ENCODE measurements at places on chromosomes 13 and 19. TPM values are rescaled to one million over a fixed set of nuclear protein-coding genes. Genes with fewer than 3 reads are reported as not detected.
A peak's percentile ranks its signal among the peaks of the same experiment; 100 is the strongest.

DNA sequence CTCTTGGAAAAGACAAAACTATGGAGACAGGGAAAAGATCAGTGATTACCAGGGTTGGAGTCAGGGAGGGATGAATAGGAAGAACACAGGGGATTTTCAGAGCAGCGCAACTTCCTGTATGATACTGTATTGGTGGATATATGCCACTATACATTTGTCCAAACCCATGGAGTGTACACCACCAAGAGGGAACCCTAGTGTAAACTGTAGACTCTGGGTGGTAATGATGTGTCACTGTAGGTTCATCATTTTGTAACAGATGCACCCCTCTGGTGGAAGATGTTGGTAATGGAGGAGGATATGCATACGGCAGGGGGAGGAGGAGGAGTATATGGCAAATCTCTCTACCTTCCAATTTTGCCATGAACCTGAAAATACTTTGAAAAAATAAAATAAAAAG lies 68.1 kb downstream of the UFM1 start:
- DNase-seq: no peak
- H3K36me3 ChIP-seq: no peaks in the 10 kb centered on the region
- H3K4me3 ChIP-seq: no peak overlapping the region

DNA sequence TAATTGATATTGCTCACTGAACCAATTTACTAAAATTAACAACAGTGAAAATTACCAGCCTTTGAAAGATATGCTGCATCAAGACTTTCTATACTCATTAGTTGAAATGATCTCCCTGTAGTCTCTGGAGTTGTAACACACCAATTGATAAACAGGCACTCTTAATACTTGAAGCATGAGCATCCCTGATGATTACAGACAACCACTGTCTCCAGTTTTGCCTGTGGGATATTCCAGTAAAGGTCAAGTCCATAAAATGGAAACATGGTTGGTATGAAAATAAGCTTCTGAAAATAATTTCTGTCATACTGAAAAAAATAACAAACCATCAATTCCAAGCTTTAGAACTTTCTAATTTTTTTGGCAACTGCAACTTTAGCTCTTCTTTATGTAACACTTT lies 405.8 kb downstream of the SPRY2 start:
- H3K4me3 ChIP-seq: no peak overlapping the region
- DNase-seq: no peak
- no peak overlapping the region for H3K27ac ChIP-seq

The CEBPA gene
- total RNA-seq: 0.32 TPM

DNA sequence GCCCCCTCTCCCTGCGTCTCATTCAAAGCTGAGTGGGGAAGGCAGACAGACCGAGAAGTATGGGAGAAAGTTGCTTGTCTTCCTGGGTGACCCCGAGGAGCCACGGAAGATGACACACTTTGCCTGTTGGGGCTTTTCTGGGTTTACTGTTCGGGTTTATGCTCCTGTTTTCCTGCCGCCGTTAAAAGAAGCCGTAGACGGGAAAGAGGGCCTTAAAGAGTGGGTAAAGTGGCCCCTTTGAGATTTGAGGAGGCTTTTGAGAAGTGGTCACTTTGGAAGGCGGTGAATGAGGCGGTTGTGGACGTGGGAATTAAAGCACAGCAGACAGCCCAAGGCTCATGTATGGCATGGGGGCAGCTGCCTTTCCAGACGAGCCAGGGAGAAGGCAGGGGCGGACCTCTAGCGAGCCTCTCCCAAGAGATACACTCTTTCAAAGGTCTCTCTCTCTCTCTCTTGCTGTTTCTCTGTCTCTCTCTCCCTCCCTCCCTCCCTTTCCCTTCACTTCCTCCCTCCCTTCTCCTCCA lies 493 bp upstream of the LHFPL6 start:
- no peaks in the 10 kb centered on the region for H3K27me3 ChIP-seq
- H3K4me1 ChIP-seq: no peaks in the 10 kb centered on the region
- peak overlapping the region; percentile 58 for H3K4me3 ChIP-seq
- no peak for DNase-seq
- no peaks in the 10 kb centered on the region for H3K36me3 ChIP-seq

The CGB5 gene
- total RNA-seq: not detected

DNA sequence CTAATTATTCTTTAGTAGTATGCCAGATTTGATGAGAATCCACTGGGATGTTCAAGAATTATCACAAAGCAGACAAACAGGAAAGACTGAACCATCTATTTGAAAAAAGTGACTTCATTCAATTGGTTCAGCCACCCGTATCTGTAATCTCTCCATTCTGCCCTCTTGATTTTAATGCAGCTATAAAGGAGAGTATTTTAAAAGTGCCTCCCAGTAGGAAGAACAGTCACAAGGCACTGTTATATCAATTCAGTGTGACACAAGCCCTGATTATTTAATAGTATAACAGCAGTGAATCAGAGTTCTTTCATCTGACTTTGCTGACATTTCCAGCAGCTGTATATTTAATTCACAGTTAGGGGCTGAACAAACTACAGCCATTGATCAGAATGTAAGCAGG lies 77.3 kb upstream of the SLAIN1 start:
- no peak overlapping the region for H3K27ac ChIP-seq
- no peak for DNase-seq
- H3K36me3 ChIP-seq: no peaks in the 10 kb centered on the region
- H3K4me3 ChIP-seq: no peak overlapping the region
- no peaks in the 10 kb centered on the region for H3K4me1 ChIP-seq

GRCh38 chr13:93364166-93364565 lies 137.6 kb downstream of the GPC6 start:
- no peak overlapping the region for H3K4me3 ChIP-seq
- no peaks in the 10 kb centered on the region for H3K27me3 ChIP-seq
- no peak overlapping the region for H3K27ac ChIP-seq
- no peaks in the 10 kb centered on the region for H3K36me3 ChIP-seq
- DNase-seq: no peak

The HTR2A gene
- not detected for total RNA-seq

The IFNL1 gene
- total RNA-seq: not detected

The ZIM2 gene
- not detected for total RNA-seq

- H3K27me3 ChIP-seq: no peaks in the 10 kb centered on the region
- H3K4me1 ChIP-seq: peaks cover 31% of the 10 kb centered on the region
- H3K4me3 ChIP-seq: no peak overlapping the region
- H3K27ac ChIP-seq: no peak overlapping the region
Observed at GRCh38 chr19:49468199-49468598, 5.8 kb upstream of the FLT3LG start.

GRCh38 chr13:24110011-24110410 lies 50.5 kb upstream of the SPATA13 start:
- no peaks in the 10 kb centered on the region for H3K27me3 ChIP-seq
- no peak overlapping the region for H3K27ac ChIP-seq
- no peak for DNase-seq
- H3K4me3 ChIP-seq: no peak overlapping the region
- no peaks in the 10 kb centered on the region for H3K36me3 ChIP-seq

DNA sequence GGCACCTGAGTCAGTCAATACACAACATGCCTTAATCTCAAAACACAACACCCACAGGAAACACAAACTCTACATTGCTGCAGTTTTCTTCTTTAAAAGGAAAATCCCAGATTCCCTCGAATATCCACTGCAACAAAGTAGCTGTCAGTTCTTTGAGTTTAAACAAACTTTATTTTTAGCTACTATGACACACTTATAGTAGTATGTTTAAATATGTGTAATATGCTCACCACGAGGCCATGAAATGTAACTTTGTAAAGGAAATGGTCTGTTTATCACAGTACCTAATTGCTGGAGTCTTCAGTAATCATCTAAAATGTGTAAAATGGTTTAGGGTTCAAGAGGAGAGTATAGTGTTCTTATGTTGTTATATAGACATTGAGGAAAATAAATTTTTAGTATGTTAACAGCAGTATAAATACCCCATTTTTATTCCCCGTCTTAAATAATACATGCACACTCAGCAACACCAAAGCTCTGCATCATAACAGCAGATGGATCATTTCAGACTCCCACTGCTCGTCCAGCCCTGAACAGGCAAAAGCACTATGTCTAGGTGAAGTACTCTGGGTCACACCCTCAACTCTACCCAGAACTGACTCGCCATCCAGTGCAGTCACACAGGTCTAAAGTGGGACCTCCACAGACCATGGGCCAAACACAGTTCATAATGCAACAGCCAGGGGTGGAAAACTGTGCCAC lies 20.6 kb downstream of the TUBGCP3 start:
- H3K27ac ChIP-seq: no peak overlapping the region
- H3K36me3 ChIP-seq: peaks cover 9% of the 10 kb centered on the region
- H3K4me1 ChIP-seq: no peaks in the 10 kb centered on the region
- DNase-seq: no peak
- no peak overlapping the region for H3K4me3 ChIP-seq
- no peaks in the 10 kb centered on the region for H3K27me3 ChIP-seq

- no peak overlapping the region for H3K4me3 ChIP-seq
- H3K36me3 ChIP-seq: no peaks in the 10 kb centered on the region
- H3K4me1 ChIP-seq: no peaks in the 10 kb centered on the region
- DNase-seq: no peak
- no peaks in the 10 kb centered on the region for H3K27me3 ChIP-seq
Observed at GRCh38 chr19:51016798-51017683, 2.5 kb downstream of the KLK10 start.

DNA sequence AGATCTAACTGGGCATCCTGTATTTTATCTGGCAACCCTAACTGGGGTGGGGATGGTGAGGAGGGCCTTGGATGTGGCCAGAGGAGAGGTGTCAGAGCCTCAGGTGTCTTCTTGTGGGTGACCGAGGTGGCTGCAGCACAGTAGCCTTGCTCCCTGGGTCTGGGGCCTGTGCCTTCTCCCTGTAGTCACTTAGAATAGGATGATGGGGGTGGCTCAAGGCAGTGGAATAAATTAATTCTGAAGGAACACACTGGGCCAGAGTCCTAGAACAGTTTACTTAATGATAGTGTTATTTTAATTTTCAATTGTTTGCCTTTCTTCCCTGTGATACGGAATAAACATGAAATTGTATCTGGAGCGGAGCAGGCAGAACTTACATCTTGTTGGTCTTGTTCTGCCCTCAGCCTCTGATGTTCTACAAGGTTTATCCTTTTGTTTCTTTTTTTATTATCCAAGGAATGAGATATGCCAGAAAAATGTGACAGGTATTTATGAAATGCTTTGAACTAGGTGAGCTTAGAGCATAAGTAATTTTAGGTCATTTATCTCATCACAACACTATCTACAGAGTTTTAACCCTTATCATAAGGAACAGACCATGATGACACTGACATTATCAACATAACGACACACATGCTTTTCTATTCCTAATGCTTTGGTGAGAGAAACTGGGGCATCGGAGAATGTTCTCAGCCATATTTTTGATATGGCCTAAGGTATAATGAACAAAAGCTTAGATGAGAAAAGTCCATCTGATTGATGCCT lies 51.4 kb downstream of the LRCH1 start:
- H3K36me3 ChIP-seq: no peaks in the 10 kb centered on the region
- no peak overlapping the region for H3K4me3 ChIP-seq
- DNase-seq: no peak
- H3K27ac ChIP-seq: no peak overlapping the region
- H3K4me1 ChIP-seq: peaks cover 52% of the 10 kb centered on the region

The DCLK1 gene
- not detected for total RNA-seq

The ZNF709 gene
- total RNA-seq: 1.3 TPM

The BRME1 gene
- 1.9 TPM for total RNA-seq

The NBEA gene
- total RNA-seq: 0.72 TPM

DNA sequence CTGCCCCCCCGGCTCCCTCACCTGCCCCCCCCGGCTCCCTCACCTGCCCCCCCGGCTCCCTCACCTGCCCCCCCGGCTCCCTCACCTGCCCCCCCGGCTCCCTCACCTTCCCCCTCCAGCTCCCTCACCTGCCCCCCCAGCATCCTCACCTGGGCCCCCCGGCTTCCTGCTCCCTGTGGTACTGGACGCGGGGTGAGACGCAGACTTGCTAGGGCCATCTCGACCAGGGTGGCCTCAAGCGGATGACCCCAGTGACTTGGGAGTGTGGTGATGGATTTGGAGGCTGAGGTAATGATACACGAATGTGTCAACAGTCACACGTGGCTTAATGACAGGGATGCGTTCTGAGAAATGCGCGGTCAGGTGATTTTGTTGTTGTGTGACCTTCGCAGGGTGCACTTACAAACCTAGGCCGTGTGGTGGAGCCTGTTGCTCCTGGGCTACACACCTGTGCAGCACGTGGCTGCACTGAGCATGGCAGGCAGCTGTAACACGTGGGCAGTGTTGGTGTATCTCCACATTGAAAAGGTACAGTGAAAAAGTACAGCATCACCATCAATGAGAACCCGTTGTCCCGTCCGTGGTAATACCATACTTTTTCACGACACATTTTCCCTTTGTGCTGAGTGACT lies 197.8 kb downstream of the TEX29 start:
- H3K4me1 ChIP-seq: no peaks in the 10 kb centered on the region
- no peak for DNase-seq
- no peak overlapping the region for H3K4me3 ChIP-seq
- no peak overlapping the region for H3K27ac ChIP-seq

The LGI4 gene
- total RNA-seq: 0.29 TPM

GRCh38 chr13:50626101-50626547 lies 217.4 kb downstream of the DLEU7 start:
- H3K36me3 ChIP-seq: no peaks in the 10 kb centered on the region
- no peaks in the 10 kb centered on the region for H3K27me3 ChIP-seq
- H3K27ac ChIP-seq: no peak overlapping the region
- H3K4me1 ChIP-seq: no peaks in the 10 kb centered on the region
- H3K4me3 ChIP-seq: no peak overlapping the region

The FFAR2 gene
- 2.3 TPM for total RNA-seq

DNA sequence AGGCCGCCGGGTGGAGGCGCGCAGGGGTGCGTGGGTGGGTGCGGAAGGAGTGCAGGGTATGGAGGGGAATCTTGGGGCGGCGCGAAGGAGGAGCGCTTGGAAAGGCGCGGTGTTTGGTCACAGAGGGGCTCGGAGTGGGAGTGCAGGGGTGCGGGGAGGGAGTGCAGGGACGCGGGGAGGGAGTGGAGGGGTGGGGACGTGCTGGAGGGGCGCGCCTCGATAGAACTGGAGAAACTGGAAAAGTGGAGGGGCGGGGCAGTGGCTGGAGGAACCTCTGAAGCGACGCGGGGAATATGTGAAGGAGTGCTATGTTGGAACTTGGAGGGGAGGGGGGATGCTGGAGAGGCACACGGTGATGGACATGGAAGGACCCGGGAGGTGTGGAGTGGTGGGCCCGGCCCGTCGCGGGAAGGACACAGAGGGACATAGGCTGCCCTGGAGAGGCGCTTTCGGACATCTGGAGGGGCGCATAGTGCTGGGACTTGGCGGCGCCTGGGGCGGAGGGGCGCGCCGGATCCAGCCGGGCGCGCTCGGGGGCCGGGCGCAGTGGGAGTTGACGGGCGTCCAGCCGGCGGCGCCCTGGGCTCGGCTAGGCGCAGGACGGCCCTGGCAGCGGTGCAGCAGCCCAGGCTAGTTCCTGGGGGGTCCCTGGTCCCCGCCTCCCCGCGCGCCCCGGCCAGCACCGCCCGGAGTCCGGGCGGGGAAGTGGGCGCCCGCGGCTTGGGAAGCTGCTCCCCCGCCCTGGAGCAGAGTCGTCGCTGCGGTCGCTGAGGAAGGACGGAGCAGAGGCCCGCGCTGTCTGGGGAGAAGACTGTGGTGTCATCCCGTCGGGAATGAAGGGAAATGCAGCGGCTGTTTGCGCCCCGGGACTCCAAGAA lies 20.8 kb upstream of the SGCG start:
- DNase-seq: no peak
- H3K27ac ChIP-seq: no peak overlapping the region
- H3K4me1 ChIP-seq: no peaks in the 10 kb centered on the region
- peaks cover 4% of the 10 kb centered on the region for H3K27me3 ChIP-seq

GRCh38 chr13:76790526-76790925 lies 95.7 kb downstream of the KCTD12 start:
- H3K4me3 ChIP-seq: no peak overlapping the region
- no peaks in the 10 kb centered on the region for H3K27me3 ChIP-seq
- no peaks in the 10 kb centered on the region for H3K4me1 ChIP-seq
- H3K27ac ChIP-seq: no peak overlapping the region

GRCh38 chr13:24203811-24204210 lies 43.3 kb downstream of the SPATA13 start:
- no peak overlapping the region for H3K27ac ChIP-seq
- H3K36me3 ChIP-seq: no peaks in the 10 kb centered on the region
- no peak for DNase-seq
- H3K4me3 ChIP-seq: no peak overlapping the region
- no peaks in the 10 kb centered on the region for H3K27me3 ChIP-seq
- H3K4me1 ChIP-seq: no peaks in the 10 kb centered on the region

Data from GM12878 (cell line).